CD4-positive, alpha-beta T cell treated with Interleukin-4 for 4 hours (primary cell): ENCODE measurements at places on chromosomes 2 and 18.

- DNase-seq: no peak
Measured at GRCh38 chr2:108907822-108908712, 81.0 kb downstream of the EDAR start.

DNA sequence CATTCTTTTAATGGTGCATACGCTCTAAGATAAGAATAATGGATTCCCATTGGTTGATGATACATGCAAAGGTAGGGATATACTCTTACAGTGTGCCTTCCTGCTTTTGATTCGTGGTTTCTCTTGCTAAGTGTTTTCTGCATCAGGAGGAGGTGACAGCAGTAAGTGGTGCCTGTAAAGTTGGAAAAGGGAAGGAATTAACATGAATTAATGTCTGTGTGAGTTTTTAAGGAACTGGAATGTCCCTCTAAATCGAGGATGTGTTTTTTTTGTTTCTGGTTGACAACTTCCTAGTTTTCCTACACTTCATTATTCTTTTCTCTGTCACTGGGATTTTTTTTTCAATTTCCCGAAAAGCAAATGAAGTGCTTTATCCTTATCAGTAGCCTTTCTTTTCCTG is 54.4 kb downstream of the CRIM1 start:
- DNase-seq: no peak

- DNase-seq: no peak
Measured at GRCh38 chr2:205998583-205998982, 87.4 kb downstream of the INO80D start.

DNA sequence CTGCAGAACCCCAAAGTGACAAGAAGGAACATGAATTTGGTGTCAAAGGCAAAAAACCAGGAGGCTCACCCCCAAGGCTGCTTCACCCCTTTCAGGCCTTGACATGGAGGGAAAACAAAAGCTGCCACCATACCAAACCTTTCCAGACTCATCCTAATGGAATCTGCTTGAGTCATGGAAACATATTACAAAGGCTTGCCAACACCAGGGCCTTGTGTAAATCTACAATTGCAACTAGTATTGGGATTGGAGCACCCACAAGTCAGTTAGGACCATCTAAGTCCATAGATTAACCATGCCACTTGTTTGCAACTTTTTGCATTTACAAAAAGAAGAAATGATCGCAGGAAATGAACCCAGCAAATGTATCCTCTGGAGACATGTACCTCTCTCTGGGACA is 297.6 kb downstream of the CDCA7 start:
- DNase-seq: no peak

GRCh38 chr2:151670346-151670745 is 63.9 kb downstream of the NEB start:
- no peak for DNase-seq

GRCh38 chr2:44934038-44934982 is 7.2 kb upstream of the SIX3 start:
- no peak for DNase-seq

GRCh38 chr2:200188876-200189275 is 117.6 kb upstream of the SPATS2L start:
- DNase-seq: no peak

DNA sequence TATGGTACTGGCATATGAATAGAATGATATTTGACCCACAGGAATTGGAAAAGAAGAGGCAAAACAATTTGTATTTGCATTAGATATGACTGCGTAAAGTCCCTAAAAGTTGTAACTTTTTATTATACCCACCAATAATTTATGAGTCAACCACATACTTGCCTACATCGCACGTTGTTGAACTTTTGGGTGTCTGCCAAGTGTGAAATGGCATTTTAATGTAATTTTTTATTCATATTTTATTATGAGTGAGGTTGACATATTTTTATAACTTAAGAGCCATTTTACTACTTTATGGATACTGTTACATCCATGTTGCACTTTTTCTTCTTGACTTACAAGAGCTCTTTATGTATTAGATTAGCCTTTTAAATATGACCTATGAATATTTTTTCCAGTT is 4.6 kb downstream of the DSC2 start:
- DNase-seq: no peak

GRCh38 chr18:50738098-50738757 is 81.6 kb downstream of the MRO start:
- DNase-seq: no peak

GRCh38 chr2:602571-603359 is 74.4 kb downstream of the TMEM18 start:
- DNase-seq: no peak

DNA sequence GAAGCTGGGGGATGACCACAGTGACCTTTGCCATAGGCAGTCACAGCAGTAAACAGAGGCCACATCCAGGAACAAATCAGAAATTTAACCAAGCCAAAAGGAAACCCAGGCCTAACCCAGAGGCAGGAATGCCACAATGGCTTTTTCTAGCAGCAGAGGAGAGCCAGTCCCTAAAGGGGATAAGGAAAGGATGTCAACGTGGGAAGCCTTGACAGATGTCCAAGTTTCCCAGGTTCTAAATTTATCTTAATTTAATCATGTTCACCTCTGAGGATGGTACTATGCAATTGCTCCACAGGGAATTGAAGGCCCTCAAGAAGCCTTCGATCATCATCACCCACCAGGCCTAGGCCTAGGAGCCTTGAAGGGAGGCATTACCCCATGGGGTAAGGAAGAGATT is 374.7 kb downstream of the TNS1 start:
- DNase-seq: no peak

DNA sequence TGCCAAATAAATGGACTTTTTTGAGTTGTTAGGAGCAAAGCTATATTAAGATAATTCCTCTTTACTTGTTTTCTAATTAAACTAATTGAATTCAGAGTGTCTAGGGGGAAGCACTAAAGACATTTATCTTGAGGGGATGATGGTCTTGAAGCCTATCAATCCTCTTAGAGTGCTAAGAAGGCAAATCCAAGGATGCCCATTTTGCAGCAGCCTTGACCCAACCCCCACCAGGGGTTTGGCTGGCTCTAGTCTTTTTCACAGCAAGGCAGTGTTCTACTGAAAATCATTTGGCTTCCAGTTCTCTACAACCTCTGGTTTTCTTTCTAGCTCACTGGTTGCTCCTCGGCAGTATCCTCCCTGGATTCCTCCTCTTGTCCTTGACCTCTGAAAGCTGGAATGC is 6.5 kb upstream of the RAX start:
- no peak for DNase-seq

DNA sequence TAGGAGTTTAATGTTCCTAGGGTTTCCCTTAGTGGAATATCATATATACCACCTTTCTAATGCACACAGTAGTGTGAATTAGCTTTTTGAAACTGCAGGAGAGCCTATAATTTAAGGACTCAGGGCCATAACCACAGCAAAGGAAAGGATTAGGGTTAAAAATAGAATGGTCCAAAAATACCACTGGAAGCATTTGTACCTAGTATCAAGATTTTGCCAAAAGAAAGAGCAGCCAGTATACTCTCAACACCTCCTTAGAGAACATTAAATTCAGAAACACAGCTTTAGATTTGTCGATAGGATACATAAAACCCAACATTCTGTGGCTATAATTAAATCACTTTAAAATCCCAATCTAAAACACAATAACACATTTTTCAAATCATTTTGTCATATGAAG is 634.9 kb downstream of the EPHA4 start:
- DNase-seq: no peak

DNA sequence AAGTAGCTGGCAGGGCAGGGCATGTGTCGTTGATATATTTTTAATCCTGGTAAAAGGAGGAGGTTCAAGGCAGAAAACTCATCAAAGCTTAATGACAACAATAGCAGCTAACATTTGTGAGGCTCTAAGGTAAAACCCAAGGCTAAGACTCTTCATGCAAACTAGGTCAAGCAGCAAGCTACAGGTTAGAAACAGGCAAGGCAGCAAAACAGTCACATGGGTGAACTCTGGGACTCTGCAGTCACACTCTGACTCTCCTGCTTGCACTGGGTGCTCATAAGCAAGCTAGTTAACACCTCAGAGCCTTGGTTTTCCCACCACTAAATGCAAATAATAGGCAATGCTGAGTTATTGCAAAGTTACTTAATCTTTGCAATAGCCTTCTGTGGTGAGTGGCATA is 7.9 kb downstream of the IL1RN start:
- no peak for DNase-seq

DNA sequence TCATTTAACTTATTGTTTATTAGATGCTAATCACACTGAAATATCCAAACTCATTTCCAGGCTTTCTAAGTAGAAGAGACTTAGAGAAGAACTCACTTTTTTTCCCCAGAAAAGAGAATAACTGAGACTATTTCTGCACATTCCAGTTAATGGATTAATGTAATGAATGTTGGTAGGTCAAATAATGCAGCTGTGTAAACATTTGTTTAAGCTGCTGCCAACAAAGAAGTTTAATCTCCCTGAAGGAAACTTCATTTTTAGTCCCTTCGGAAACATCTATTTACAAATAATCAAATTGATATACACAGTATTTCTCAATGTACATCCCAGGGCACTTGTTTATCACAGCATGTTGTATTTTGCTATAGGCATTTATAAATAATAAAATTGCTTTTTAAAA is 126.9 kb downstream of the KCNS3 start:
- no peak for DNase-seq

DNA sequence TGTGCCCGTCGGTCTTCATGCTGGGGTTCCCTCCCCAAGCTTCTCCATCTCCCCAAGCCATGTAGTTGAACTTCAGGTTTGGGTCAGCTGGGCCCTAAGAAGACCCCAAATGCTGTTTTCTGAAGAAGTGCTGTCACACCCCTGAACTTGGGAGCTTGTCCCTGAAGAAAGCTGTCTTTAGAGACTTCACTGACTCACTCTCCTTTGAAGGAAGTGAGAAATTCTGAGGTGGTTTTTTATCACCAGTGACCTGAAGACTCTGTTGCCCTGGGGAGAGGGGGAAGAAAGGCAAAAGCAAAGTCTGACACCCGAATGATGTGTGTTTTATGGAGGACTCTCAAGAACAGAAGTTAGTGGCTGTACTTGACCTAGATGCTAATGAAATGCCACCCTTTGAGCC is 83.6 kb upstream of the BCL2L11 start:
- no peak for DNase-seq

DNA sequence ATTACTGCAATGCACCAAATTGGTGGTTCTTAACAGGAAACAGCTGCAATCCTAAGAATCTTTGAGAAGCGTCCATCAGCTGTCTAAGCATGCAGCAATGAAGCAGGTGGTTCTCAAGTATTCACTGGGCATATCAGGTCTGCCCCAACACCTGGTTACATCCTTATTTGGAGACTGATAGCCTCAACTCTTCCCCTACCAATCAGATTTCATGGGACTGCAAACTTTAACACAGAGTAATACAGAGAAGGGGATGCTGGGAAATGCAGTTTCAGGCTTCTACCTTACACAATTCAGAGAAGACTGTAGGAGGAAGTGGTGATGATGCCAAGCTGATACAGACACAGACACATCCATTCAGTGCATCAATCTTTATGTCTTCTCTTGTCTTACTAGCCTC is 240.5 kb downstream of the BCL2 start:
- no peak for DNase-seq

DNA sequence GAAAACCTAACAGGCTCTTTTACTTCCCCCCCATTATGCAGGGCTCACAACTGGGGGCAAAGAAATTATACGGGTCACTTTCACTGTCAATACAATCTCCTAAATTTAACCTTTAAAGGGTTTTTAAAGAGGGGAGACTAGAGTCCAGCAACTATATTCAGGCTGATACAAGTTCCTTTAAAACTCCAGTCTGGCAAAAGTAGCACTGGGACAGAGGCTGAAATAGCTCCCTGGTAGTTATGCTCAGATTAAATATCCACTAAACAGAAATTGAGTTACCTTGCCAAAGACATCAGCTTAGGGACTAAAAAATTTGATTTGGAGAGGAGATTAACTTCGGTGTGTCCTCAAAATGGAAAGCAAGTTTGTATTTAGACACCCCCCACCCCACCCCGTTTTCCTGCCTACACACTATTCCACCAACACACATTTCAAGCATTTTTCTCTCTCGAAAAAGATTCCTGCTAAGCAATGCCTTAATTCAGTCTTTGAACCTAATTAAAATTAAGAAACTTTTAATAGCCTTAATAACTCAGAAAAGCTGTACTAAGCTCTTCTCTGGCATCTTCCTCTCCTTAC is 127.2 kb downstream of the OSBPL1A start:
- no peak for DNase-seq

GRCh38 chr2:234364661-234365060 is 132.2 kb downstream of the ARL4C start:
- DNase-seq: no peak

- DNase-seq: no peak
Measured at GRCh38 chr2:113848758-113849415, 41.0 kb upstream of the ACTR3 start.

DNA sequence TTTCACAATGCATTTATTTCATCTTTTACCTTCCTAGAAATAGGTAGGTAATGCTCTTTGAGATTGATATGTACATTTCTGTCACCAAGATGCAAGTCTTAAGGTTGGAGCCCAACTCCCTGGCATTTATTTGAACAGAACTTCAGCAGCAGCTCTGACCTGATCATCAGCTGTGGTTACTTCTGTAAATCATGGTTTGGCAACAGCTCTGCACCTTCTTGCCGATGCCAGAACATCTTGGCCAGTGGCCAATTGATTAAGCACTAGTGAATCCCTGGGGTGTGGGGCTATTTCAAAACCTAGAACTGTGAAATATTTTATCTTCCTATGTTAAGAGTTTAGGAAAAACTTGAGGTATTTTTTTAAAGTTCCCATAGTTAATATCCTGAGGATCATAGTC is 124.8 kb upstream of the NYAP2 start:
- no peak for DNase-seq

- DNase-seq: no peak
Measured at GRCh38 chr2:140586379-140586778, 1544.4 kb downstream of the LRP1B start.

- DNase-seq: no peak
Measured at GRCh38 chr2:10254373-10255188, 48.1 kb upstream of the HPCAL1 start.

GRCh38 chr2:157420771-157421323 is 23.0 kb downstream of the CYTIP start:
- peak; percentile 76 for DNase-seq

- peak; percentile 63 for DNase-seq
Measured at GRCh38 chr2:24084386-24085199, at the start of gene TP53I3. TSS of gene TP53I3 (minus strand) at chr2:24084834. CDS start at chr2:24084326, 508 bp downstream.

DNA sequence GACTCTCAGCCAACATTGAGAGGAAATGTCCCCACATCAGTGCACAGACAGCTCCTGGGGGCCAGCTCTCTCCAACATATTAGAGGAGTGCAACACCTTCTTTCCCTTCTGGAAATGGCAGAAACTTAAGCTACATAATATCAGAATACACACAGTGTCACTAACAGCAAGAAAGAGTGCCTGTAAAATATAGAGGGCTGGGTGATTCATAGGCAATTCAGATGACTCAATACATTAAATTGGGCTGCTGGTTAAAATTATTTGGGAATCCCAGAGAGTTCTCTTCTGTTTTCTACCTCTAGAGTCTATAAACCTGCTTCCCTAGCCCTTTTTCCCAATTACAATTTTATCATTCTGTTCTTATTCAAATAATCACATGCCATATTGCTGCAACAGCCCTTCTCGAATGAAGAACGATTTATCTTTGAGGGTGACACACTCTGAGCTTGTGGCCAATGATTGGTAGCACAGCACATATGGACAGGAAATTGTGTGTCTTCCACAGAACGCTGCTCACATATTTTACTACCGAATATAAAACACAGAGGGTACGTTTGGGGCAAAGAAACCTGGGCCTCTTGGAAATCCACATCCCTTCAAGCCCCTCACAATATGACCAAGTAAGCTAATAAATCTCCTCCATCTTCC is 381.2 kb downstream of the MBD2 start:
- DNase-seq: no peak
